ENCODE measurements at places on chromosomes 1 and 21. TPM values are rescaled to one million over a fixed set of nuclear protein-coding genes. Genes with fewer than 3 reads are reported as not detected.

DNA sequence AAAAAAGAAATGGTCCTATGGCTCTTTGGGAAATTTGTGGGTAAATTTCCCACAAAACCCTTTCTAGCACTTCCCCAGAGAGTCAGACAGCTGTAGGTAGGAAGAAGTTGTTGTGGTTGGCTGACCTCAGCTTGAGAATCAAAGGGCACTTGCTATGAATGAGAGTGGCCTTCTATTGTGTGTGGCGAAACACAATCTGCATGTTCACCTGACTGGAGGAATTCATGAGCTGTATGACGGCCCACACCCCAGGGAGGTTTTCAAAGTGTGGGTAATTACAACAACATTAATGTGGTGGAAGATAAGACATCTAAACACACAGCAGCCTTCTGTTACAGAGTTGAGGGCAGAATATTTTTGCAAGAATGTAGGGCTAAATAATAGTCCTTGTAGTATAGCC is 38.8 kb downstream of the NGF start:
- H3K27ac ChIP-seq = no peak overlapping the region
- H3K4me1 ChIP-seq = no peaks in the 10 kb centered on the region
- no peaks in the 10 kb centered on the region for H3K27me3 ChIP-seq
- no peak for DNase-seq
- no peak overlapping the region for H3K4me3 ChIP-seq

DNA sequence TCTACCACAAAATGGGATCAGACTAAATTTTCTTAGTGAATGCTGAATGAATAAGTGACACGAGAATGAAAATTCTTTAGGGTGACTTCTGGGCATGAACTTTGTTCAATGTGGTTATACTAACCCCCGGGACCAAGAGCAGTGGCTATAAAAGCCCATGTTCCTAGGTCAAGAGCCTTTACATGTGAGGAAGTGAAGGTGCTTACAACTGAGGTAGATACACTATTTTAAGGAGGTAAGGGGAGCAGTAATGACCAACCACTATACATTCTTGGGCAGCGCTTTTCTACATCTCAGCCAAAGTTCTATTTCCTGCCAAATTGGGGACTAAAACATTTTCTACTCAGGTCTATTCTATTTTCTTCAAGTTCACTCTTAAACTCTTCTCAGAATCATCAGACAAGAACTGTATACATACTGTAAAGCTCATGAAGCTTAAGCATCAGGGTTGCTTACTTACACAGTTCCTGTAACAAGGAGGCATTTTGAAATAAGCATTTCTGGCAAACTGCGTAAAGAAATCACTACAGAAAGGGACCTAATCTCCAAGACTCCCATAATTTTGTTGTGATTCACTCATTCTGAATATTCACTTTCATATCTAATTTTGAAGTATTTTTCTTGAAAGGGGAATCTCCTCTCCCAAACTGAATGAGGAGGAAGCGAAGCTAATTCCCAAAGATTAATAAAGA is 8.5 kb upstream of the ARHGAP29 start:
- peaks cover 52% of the 10 kb centered on the region for H3K27me3 ChIP-seq
- peaks cover 5% of the 10 kb centered on the region for H3K4me1 ChIP-seq
- H3K36me3 ChIP-seq = no peaks in the 10 kb centered on the region
- H3K4me3 ChIP-seq = no peak overlapping the region
- DNase-seq = no peak
- H3K27ac ChIP-seq = no peak overlapping the region

Gene ADAMTS1
- polyA plus RNA-seq = 0.20 TPM

DNA sequence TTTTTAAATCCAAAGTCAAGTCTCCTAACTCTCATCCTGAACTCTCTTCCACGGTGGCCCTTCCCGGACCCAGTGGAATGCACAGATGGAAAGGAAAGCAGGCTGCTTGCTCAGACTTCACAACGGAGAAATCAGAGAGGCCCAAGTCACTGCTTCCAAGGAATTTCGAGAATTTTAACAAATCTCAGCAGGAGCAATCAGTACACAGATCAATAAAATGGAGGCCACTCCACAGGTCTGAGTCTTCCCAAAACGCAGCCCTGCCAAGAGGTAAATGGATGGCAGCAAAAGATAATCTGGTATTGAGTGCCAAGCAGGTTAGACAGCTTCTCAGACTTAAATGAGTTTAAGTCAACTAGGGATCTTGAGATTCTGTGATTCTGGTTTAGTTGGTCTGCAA is 81.1 kb upstream of the TIAM1 start:
- DNase-seq = no peak
- H3K27me3 ChIP-seq = no peaks in the 10 kb centered on the region
- H3K4me1 ChIP-seq = no peaks in the 10 kb centered on the region
- no peak overlapping the region for H3K27ac ChIP-seq

GRCh38 chr1:145690587-145691558 is 16.3 kb downstream of the PDZK1 start:
- H3K4me3 ChIP-seq = no peak overlapping the region
- no peak for DNase-seq

DNA sequence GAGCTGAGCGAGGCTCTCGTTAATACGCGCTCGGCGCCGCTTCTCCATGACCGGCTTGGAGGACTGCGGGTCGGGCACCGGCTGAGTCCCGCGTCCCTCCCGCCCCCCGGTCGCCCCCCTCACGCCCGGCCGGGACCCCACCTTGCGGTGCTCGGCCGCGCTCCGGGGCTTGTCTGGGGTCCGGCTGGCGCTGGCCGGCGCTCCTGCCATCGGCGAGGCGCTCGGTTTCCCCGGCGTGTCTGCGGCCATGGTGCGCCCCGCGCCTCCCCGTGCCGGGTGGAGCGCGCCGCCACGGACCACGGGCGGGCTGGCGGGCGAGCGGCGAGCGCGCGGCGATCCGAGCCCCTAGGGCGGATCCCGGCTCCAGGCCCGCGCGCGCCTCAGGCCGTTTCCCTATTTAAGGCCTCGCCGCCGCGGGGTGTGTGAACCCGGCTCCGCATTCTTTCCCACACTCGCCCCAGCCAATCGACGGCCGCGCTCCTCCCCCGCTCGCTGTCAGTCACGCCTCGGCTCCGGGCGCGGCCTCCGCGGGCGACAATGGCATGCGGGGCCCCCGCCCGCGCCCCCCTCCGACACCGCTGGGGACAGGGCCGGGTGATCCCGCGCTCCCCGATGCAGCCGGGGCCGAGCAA is at the start of gene HES4:
TSS of gene HES4 (minus strand) at position 373 of the 632 bp plus-strand sequence. CDS start at position 249, 124 bp downstream.
- no peak within 1 kb of the TSS for H3K27ac ChIP-seq
- no peaks in the 10 kb centered on the region for H3K36me3 ChIP-seq
- H3K27me3 ChIP-seq = peaks cover 75% of the 10 kb centered on the region

- H3K27ac ChIP-seq = no peak overlapping the region
- peak; percentile 7 for DNase-seq
- H3K4me1 ChIP-seq = peaks cover 14% of the 10 kb centered on the region
- no peaks in the 10 kb centered on the region for H3K36me3 ChIP-seq
These were observed 121.9 kb upstream of the IVNS1ABP start for GRCh38 chr1:185438936-185439335.

Gene DMRTA2
- polyA plus RNA-seq = not detected

DNA sequence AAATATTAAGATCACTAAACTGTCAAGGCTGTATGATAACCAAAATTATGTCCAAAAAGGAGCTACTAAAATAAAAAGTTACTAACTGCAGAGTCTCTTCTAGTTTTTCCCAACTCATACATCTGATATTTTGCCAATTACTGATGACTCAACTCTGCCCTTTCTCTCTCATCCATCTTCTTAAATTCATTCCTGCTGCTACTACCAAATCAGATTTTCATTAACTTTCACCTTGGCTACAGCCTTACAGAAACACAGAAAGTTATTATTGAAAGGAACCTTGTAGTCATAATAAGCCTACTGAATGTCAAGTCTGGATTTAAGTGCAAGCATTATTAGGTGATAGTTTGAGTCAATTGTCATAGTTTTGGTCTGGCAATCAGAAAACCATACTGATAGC is 273.1 kb downstream of the DPYD start:
- no peaks in the 10 kb centered on the region for H3K36me3 ChIP-seq
- H3K27ac ChIP-seq = no peak overlapping the region
- H3K4me3 ChIP-seq = no peak overlapping the region
- H3K4me1 ChIP-seq = no peaks in the 10 kb centered on the region

Gene BEND5
- 19.7 TPM for polyA plus RNA-seq

Gene OR2G6
- polyA plus RNA-seq = 0.03 TPM

Gene FNDC5
- polyA plus RNA-seq = 2.1 TPM

- H3K4me1 ChIP-seq = no peaks in the 10 kb centered on the region
- no peak overlapping the region for H3K4me3 ChIP-seq
- DNase-seq = no peak
- H3K27me3 ChIP-seq = no peaks in the 10 kb centered on the region
- no peaks in the 10 kb centered on the region for H3K36me3 ChIP-seq
These were observed 24.4 kb downstream of the DIO1 start for GRCh38 chr1:53918343-53918742.

GRCh38 chr1:94883691-94884090 is 43.2 kb downstream of the CNN3 start:
- no peaks in the 10 kb centered on the region for H3K27me3 ChIP-seq
- H3K4me3 ChIP-seq = no peak overlapping the region
- no peaks in the 10 kb centered on the region for H3K4me1 ChIP-seq
- H3K27ac ChIP-seq = no peak overlapping the region
- H3K36me3 ChIP-seq = no peaks in the 10 kb centered on the region

Gene C1orf141
- not detected for polyA plus RNA-seq

GRCh38 chr1:2300851-2301606 is 72.9 kb downstream of the SKI start:
- H3K27me3 ChIP-seq = no peaks in the 10 kb centered on the region
- no peaks in the 10 kb centered on the region for H3K36me3 ChIP-seq
- peak overlapping the region; percentile 66 for H3K4me3 ChIP-seq
- peaks cover 40% of the 10 kb centered on the region for H3K4me1 ChIP-seq

DNA sequence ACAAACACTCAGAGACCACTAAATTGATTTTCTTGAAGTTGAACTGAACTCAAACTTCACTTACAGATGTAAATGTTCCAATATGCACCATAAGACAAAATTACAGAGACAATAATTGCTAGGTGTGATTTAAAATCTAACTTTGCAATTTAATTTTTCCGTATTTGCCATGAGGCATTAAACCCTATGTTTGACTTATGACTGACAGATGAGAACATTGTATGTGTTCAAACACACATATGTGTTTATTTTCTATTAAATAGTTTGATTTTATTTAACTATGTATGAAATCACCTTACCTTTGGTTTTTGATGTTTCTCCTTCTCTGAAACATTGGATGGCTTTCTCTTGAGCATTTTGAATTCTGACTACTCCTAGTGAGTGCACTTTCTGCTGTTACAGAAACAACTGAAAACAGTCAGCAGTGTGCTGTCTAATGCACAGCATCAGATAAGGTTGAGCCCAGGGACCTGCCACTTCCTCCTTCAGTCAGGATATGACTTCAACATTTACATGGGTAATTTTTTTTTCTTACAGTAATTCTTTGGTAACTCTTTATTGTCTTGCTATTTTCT is at the start of gene SAMSN1:
TSS of gene SAMSN1 (minus strand) at position 410 of the 575 bp plus-strand sequence. CDS start at position 356, 54 bp downstream.
- H3K27ac ChIP-seq = peak within 1 kb of the TSS; percentile 59
- peak within 1 kb of the TSS; percentile 51 for H3K4me3 ChIP-seq
- peaks cover 29% of the 10 kb centered on the region for H3K4me1 ChIP-seq
- no peaks in the 10 kb centered on the region for H3K27me3 ChIP-seq
- H3K36me3 ChIP-seq = no peaks in the 10 kb centered on the region
- peak; percentile 78 for DNase-seq

Gene LAX1
- polyA plus RNA-seq = 7.9 TPM

- H3K4me3 ChIP-seq = no peak overlapping the region
- H3K36me3 ChIP-seq = no peaks in the 10 kb centered on the region
- H3K4me1 ChIP-seq = peaks cover 8% of the 10 kb centered on the region
- DNase-seq = no peak
These were observed 119.7 kb upstream of the C1orf174 start for GRCh38 chr1:4019606-4020331.

- no peaks in the 10 kb centered on the region for H3K4me1 ChIP-seq
- H3K27me3 ChIP-seq = no peaks in the 10 kb centered on the region
- H3K27ac ChIP-seq = no peak overlapping the region
These were observed 12.2 kb downstream of the EVA1C start for GRCh38 chr21:32424674-32425073.

DNA sequence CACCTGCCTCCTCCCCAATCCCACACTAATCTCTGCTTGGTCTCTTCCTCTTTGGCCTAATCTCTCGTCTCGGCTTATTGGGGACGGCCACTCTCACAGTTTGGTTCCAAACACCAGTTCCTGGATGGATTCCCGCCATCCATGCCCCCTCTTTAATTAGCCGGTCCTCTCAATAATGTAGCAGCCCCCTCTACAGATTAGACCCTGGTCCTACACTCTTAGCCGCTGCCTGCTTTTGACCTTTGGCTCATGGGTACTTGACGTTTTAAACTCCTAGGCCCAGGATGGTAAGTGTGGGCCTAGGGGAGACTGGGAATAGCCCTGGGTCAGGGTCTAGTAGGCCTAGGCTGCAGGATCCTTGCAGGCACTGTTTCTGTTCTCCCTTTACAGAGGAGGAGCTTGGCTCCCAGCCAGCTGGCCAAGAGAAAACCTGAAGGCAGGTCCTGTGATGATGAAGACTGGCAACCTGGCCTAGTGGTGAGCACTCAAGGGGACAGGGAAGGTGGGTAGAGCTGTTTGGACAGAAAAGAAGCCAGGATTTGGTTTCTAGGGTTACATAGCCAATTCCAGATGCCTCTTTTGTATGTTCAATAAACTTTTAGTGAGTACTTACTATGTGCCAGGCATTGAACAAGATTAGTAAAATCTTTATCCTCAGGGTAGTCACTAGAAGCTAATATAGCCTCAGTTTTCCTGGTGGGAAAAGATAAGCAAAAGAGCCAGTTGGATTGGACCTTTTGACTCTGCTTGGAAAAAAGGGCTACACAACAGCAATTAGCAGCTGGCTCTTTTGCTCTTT is 758 bp downstream of the RAD54L start:
- H3K36me3 ChIP-seq = no peaks in the 10 kb centered on the region
- H3K4me3 ChIP-seq = no peak overlapping the region
- H3K4me1 ChIP-seq = peaks cover 12% of the 10 kb centered on the region
- peak overlapping the region; percentile 52 for H3K27ac ChIP-seq
- peak; percentile 40 for DNase-seq

DNA sequence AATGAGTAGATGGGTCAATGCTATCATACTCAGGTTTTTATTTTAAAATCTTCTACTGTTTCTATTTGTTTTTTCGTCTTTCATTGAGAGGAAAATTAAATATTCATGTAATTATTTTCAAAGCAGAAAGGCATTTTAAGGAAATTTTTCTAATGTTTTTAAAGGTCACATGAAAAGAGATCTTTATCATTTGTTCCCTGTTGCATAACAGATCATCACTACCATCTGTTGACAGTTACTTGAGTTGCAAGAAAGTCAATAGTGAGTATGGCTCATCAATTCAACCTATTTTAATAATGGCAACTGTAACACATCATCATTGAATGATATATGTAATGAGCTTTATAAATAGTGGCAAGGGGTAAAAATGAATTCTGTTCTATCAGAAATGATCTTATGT is 369.7 kb downstream of the DPYD start:
- H3K27ac ChIP-seq = no peak overlapping the region
- no peak overlapping the region for H3K4me3 ChIP-seq
- H3K4me1 ChIP-seq = no peaks in the 10 kb centered on the region
- no peaks in the 10 kb centered on the region for H3K27me3 ChIP-seq

GRCh38 chr1:206929524-206929923 is 7.8 kb upstream of the FCMR start:
- H3K27ac ChIP-seq = peak overlapping the region; percentile 88
- H3K4me3 ChIP-seq = peak overlapping the region; percentile 19
- peaks cover 91% of the 10 kb centered on the region for H3K4me1 ChIP-seq
- no peaks in the 10 kb centered on the region for H3K36me3 ChIP-seq

Gene DYNLT5
- not detected for polyA plus RNA-seq

Gene ITSN1
- polyA plus RNA-seq = 0.31 TPM
